ENCODE measurements at places on chromosomes 5 and 9.

DNA sequence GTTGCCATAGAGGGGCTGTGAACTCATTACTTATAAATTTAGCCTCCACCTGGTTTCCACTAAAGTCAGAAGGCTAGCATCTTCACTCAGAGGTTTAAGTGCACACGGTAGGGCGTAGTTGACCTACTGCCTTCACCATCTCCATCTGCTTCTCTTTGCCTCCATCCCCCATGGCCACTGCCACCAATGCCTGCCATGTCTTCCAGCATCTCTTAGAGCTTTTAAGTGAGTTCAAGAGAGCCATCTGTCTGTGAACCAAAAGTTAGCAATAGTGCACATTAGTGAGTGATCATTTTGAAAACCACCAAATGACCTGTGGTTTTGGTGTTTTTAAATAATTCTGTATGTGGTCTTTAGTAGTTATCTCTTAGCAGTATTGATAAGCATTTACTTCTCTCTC is 102.0 kb downstream of the DMRTA1 start:
- no peak for DNase-seq

DNA sequence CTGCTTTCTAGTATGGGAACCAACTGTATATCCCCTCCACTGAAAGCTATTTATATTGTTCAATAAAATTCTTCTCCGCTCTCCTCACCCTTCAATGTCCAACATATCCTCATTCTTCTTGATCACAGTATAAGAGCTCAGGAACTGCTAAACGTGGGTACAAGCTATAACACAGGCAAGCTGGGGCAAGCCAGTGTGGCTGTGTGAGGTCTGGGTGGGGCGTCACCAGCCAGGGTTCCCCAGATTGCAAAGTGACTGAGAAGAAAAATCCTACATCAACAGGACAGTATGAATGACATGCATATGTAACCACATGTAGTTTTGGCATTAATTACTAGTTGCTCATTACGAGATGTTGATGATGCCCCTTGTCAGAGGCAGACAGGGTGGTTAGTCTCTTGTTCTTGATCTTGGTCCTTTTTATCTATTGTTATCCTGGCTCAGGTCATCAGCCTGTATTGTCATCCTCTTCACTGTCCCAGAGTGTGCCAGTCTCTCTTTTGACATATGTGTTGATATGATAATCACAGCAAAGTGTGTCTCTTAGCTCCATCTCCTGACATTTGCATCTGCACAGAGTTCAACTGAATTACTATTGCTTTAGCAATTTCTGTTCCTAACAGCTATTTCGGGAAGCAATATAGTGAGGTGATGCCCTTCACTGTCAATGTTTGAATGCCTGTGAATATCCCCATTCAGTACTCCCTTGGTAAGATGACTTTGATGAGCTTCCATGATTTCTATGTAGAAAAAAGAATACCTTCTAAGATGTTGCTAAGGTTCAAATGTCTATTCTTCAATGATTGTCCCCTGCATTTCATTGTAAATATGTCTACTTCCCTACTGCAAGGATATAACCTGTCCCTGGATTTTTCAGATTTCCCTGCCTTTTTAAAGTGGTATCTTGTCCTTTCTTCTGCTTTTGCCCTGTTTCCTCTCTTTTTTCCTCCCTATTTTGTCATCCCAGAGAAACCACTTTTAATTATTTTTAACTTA is 140.3 kb downstream of the MAT2B start:
- no peak for DNase-seq

DNA sequence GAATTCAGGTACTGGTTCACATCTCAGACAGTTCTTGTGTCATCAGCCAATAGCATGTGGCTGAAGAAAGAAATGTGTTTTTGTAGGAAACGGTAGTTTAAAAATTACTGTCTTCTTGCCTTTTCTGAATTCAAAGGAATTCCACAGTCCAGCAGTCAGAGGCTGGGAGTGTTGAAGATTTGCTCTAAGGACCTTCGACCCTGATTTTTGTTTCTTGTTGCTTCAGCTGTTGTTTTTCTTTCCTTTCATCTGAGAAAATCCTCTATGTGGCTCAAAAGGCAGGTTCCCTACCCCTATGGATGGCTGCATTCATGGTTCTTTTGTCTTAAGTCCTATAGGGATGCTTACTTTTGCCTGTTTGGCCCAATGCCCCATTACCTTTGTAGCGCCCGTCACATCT is 304.9 kb downstream of the TMEM167A start:
- DNase-seq, result no peak

DNA sequence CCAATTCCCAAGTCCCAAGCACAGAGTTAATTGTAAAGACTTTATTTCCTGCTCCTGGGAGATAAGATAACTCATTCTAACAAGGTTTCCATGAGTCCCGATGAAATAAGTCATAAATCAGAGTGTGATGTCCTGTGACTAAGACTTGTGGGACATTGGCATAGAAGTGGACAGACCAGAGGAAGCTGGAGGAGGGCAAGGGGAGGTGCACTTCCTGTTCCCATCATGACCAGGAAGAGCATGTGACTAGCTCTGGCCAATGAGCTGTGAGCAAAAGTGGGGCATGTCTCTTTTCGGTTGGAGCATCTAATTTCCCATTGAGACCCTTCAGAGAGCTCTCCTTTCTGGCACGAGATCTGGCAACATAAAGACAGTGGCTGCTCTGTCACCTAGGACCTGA is 100.4 kb downstream of the ZNF354C start:
- DNase-seq, result no peak

DNA sequence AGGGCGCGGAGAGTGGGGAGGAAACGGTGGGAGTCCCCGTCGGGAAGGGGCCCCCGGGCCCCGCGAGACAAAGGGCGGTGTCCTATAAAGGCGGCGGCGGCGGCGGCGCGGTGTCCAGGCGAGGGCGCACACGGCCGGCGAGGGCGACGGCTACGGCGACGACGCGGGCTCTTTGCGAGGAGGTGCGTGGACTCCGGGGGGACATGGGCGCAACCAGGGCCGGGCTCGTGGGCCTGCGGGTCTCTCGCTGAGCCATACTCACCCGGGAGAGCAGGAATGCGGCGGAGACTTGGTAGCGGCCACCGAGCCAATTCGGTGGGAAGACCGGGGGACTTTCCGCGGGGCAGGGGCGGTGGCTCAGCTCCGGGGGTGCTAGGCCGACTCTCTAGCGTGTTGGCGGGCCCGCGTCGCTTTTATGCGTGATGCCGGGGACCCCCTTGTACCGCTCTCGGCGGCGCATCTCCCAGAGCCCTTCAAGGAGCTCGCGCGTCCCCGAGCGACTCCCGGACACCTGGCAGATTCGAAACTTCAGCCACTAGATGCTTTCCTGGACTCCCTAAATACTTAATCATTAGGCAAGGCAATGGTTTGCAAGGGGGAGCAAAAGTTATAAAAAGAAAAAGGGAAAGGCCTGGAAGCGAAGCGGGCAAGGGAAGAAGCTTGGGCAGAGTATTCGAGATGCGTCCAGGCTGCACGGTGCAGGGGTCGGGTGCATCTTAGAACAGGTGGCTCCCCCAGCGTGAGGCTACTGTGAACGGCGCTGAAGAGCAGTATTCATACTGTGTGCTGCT is 5.9 kb upstream of the TAL2 start:
- DNase-seq, result no peak

- no peak for DNase-seq
Observed at GRCh38 chr5:162474239-162474638, 406.7 kb downstream of the GABRG2 start.

GRCh38 chr9:72256931-72257330 is 107.7 kb downstream of the GDA start:
- no peak for DNase-seq

GRCh38 chr5:137498301-137498735 is 808 bp downstream of the SPOCK1 start:
- DNase-seq, result peak; percentile 24

DNA sequence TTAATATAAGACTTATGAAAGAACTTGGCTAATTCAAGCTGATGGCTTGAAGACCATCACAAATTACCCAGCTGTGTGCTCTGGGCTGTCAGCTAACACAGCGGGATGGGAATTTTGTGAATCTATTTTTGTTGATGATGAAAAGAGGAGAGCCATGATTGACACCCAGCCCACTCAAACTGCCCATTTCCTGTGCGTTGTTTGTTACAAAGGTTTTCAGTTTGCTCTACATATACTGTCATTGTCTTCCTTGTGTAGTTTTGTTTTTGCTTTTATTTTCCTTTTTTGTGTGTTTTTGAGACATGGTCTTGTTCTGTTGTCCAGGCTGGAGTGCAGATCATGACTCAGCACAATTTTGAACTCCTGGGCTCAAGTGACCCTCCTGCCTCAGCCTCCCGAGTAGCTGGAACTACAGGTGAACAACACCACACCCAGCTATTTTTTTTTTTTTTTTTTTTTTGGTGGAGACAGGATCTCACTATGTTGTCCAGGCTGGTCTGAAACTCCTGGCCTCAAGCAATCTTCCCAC is 400.3 kb downstream of the ICE1 start:
- no peak for DNase-seq
